ENCODE measurements at places on chromosomes 1 and 21.

DNA sequence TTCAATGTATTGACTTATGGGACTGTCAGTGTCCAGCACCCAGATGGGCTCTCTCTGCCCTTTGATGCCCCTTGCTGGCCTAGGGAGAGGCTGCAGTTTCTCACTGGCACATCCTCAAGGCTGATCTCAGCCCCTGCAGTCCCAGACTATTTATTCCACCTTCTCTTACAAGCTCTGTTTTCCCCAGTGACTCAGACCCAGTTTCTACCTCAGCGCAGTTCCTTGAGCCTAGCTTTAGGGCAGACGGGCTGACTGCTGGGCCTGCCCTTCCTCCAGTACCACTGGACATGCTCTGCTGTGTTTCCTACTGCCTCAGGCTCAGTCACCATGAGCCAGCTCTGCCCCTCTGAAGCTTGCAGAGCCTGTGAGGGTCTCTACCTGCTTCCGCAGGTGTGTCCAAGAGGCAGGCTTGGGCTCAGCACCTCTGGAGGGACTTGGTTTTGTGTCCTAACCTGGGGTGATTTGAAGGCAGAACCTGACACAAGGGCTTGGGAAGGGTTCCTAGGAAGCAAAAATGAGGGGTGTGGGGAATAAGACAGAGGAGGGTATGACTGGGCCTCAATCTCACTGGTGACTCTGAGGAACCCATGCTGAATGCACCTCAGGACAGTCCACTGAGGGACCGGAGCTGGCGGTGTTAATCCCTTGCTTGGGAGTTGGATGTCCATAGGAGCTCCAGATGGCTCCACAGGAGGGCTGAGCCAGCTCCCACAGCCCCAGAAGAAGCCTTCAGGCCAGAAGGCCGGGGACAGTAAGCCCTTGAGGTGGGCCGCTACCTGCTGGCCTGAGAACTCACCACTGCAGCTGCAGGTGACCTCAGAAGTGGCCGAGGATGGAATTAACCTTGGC lies 689.9 kb downstream of the MATN1 start:
- no peak for DNase-seq

GRCh38 chr1:155966750-155967149 lies 11.6 kb downstream of the ARHGEF2 start:
- DNase-seq: no peak

- DNase-seq: no peak
Observed at GRCh38 chr1:90512441-90512840, 204.7 kb downstream of the BARHL2 start.

DNA sequence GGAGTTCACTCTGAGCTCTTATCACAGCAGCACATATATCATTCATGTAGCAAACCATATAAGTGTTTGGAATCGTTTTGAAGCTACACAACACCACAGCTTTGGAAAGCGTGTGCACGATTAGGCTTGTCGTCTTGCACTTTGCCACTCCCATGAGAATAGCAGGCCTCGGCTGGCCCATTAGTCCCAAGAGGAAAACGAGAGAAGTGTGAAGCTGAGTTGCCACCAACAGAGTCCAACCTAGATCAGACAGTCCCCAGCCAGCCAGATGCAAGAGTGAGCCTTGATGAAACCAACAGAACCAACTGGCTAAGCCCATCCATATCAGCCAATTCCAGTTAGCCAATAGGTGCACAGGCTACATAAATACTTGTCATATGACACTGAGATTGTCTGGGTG lies 238.4 kb downstream of the C1orf94 start:
- DNase-seq: no peak

DNA sequence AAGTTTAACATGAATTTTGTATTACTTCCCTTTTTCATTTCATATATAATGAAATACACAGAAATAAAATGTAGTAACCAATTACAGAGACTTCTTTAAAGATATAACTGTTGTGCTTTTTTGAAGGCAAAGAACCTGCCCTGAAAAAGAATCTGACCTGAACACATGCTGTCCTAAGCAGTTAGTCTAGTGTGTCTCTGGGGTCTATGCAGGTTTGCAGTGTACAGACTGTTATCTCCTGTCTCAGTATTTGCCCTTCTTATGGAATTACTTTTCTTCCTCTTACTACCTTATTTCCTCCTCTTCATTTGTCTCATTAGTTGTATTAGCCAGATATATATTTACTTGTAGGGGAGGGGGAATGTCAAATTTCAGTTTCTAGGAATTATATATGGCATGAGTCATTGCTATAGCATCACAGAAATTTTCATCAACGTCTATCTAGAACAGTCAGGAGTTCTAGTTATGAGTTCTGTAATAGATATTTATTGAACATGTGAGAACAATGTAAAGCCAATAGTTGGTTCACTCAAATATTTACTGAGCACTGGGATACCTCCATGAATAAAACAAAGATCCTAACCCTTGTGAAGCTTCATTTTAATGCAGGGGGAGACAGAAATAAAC lies 28.4 kb upstream of the PLEKHO1 start:
- DNase-seq: no peak

DNA sequence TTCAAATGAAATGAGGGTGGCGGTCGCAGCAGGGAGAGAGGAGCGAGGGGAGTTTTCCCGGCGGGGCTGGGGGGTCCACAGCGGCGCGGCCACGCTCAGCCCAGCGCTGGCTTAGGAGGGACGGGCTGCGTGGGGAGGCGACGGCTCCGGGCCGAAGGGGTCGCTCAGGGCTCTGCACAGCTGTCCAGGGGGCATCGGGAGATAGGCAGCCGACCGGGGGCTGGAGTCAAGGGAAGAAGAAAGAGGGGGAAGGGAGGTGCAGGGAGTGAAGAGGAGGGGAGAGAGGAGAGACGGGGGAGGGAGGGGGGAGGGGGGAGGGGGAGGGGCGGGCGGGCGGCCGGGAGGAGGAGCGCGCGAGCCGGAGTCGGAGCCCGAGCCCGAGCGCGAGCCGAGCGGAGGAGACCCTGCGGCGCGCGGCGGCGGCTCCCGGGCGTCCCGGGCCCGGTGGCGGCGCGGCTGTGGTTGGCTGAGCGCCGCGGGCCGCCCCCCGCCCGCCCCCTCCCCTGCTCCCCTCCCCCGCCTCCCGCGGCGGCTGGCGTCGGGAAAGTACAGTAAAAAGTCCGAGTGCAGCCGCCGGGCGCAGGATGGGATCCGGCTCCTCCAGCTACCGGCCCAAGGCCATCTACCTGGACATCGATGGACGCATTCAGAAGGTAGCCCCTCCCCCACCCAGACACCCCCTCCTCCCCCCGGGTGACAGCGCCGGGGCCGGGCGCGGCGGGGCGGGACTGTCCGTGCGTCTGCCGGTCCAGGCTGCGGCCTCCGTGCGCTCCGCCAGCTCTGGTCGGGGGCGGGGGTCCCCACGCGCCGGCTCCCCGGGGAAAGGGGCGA lies at the start of gene PDE9A:
Gene PDE9A (plus strand): TSS at position 391 of the 831 bp plus-strand sequence. CDS start 194 bp downstream, at position 585.
- no peak for DNase-seq

All from BJ (cell line).